ENCODE measurements at places on chromosomes 2 and 18.
A peak's percentile ranks its signal among the peaks of the same experiment; 100 is the strongest.

DNA sequence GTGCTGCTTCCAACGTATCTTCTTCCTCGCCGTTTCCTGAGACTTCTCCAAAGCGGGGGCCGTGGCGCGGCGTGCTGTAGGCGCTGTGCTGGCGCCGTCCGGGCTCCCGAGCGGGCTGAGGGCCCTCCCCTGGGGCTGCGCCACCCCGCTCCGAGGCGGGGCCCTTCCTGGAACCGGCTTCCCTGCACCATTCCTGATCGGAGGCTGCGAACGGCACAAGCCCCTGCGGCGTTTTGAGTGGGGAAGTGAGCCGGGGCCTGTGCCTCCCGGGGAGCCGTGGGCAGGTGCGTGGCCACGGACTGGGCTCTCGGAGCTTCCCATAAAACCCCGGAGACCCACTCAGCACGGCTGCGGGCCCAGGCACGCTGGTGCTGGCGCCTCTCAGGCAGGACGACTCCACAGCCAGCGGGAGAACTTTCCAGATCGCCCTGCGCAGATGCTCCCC is 74.7 kb downstream of the PSMG2 start:
- DNase-seq = no peak

GRCh38 chr2:95115418-95115817 is 6.2 kb downstream of the MRPS5 start:
- peak; percentile 61 for DNase-seq

- no peak for DNase-seq
Observed at GRCh38 chr2:10977003-10977402, 65.3 kb downstream of the KCNF1 start.

GRCh38 chr2:9286554-9287399 is 80.2 kb downstream of the ASAP2 start:
- DNase-seq = no peak

- no peak for DNase-seq
Observed at GRCh38 chr18:36451454-36452251, 154.1 kb downstream of the FHOD3 start.

DNA sequence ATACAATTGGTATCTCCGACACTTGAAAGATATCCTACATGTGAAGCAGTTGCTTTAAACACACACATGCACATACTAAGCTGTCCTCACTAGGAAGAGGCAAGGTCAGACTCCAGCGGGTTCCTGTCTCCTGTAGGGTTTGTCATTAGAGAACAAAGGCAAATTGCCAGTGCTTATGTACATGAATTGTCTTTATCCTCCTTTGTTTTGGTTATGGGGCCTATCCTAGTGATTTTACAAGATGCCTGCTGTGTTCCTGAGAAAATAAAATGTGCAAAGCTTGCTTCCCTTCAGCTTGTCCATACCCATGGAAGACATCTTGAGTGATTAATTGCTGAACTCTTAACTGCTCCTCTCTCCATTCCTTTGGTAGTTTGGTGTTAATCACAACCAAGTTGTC is 86.7 kb upstream of the SLC39A10 start:
- no peak for DNase-seq

DNA sequence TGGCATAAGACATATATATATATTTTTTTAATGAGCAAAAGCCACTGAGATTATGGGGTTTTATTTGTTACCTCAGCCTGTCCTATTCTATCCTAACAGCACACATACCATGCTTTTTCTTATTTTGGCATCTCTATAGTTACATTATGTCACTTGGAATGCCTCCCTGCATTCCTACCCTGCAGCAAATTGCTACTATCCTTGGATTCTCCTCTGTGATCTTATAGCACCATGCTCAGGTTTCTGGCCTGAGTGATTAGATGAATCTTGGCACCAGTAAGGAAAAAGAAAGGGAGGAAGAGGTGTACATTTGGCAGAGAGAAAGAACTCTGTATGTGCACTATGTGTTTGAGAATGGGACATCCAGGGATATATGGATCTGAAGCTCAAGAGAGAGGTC is 86.3 kb upstream of the PELI1 start:
- no peak for DNase-seq

- DNase-seq = peak; percentile 70
Observed at GRCh38 chr18:61239051-61239450, 94.2 kb upstream of the CDH20 start.

DNA sequence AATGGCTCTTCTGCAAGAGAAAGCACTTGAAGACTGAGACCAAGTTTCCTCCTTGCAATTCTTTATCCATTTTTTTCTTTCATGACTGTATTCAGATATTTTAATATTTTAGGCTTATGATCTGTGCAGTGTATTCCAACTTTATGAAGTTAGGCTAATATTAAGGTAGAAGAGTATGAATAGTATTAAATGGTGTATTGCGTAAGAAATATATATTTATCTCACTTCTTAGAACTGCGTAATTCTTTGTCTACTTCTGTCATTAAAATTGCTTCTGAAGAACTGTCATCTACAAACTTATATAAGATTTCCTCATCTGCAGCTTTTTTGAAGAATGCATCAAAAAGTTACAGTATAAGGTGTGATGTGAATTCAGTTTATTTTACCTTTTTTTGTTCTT is 183.2 kb downstream of the DLGAP1 start:
- no peak for DNase-seq

DNA sequence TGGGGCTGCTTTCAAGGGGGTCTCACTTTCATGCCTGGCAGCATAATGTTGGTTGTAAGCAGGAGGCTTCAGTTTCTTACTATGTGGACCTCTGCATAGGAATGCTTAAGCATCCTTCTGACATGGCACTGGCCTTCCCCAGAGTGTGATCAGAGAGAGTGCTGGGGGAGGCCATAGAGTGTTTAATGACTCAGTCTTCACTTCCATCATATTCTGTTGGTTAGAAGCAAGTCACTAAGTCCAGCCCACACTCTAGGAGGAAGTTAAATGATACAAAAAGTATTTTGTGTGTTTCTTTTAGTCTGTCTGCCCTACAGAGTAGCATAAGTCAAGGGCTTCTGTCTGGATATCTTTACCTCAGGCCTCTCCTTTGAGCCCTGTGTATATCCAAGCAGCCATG is 64.9 kb downstream of the GALNT1 start:
- DNase-seq = no peak

GRCh38 chr2:170371231-170371998 is 193.5 kb downstream of the MYO3B start:
- DNase-seq = no peak

- DNase-seq = no peak
Observed at GRCh38 chr2:3532941-3533340, 13.6 kb upstream of the ADI1 start.

DNA sequence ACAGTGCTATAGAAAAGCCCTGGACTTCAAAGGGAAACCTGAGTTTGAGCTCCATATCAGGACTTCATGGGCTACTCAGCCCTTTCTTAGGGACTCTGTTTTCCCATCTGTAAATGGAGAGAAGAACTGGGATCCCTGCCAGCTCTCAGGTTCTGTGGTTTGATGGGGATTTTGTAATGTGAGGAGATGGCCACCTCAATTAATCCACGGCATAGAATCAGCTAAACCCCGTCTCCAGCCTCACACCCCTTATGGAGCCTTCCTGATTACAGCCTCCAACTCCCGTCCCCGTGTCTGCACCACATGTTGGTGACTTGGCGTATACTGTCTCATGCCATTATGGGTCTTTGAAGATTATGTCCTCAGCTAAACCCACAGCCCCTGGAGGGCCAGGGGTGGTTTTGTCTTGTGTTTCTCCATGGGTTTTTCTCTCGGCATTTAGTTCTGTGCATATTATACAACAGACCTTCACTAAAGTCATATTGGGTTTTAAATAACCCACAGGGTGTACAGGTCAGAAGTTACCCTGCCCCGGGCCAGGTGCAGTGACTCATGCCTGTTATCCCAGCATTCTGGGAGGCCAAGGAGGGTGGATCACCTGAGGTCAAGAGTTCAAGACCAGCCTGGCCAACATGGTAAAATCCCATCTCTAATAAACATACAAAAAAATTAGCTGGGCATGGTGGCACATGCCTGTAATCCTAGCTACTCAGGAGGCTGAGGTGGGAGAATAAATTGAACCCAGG is 63.8 kb upstream of the PPP1CB start:
- no peak for DNase-seq

- DNase-seq = no peak
Observed at GRCh38 chr2:207810200-207810788, 40.6 kb upstream of the FZD5 start.

- DNase-seq = no peak
Observed at GRCh38 chr18:27400001-27400400, 214.9 kb upstream of the CHST9 start.

DNA sequence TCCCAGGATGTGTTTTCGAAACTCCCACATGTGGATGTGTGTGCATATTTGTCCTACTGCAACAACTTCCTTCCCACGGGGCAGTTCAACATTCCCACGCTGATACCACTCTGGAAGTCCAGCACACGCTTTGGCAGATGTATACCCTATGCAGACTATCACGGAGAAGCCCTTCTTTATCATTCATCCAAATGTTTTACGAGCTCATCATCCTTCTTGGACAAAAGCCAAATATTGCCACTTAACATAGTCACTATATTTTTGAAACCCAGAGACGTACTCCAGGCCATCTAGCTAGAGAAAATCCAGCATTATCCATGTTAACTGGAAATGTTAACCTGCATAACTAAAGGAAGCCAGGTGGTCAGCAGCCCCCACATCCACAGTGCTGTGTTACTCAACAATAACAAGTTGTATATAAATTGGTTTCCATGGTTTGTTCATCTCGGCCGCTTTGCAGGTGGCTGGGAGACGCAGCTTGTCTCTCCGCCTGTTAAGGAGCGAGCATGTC is 131.5 kb downstream of the ZNF532 start:
- peak; percentile 18 for DNase-seq

DNA sequence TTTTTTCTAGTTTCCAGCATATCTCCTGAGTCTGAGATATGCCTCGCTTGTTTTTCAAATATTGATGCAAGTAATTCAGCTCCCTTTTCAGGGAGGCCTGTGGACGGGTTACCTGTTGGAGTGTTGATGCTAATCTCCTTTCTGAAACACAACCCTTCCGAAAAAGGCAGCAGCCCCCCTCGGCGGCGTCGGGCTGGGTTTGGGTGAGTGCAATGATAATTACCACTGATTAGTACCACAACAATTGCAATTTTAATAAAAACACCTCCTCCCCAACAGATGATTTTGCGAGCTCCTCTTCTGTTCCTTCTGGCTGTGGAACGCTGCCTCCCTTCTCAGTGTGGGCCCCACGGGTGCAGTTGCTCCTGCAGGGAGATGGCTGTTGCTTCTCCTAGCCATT is 66.3 kb downstream of the PTGR3 start:
- DNase-seq = no peak

GRCh38 chr2:228064024-228064423 is 117.5 kb downstream of the SPHKAP start:
- no peak for DNase-seq

DNA sequence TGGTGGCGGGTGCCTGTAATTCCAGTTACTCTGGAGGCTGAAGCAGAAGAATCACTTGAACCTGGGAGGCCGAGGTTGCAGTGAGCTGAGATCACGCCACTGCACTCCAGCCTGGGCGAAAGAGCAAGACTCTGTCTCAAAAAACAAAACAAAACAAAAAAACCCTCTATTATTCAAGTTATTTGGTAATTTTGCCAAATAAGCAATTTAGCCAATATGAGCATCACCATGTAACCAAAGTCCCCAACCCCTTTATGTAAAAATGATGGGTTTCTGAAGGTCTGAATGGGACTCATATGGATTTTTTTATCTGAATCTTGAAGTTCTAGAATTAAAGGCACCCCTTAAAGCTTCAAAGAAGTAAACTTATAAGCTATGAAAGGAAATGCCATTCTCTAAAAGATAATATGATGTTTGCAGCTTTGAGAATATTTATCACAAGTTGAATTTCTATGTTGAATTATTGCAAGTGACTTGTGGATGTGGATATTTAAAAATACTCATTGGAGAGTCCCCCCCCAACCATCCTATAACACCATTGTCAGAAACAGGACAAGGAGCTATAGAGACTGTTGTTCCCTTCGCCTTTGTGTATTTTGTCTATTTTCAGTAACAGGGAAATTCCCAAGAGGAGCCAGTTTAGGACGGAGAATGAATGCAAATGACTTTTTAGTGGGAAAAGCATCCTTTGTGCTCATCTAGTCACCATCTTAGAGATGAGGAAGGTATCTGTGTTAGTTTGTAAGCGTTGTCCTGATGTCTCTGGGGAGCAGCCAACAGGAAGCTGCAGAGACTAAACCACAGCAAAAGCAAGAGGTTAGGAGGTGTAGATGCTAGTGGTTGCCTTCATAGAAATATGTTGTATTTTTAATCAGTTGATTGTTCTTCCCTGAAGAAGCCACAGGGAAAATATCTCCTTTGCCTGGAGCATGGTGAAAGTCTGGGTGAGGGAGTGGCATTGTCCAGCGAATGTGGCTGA is 68.3 kb downstream of the TET3 start:
- no peak for DNase-seq

- no peak for DNase-seq
Observed at GRCh38 chr2:26008851-26009566, 24.9 kb upstream of the RAB10 start.

- DNase-seq = no peak
Observed at GRCh38 chr2:8219631-8220355, 462.1 kb upstream of the ID2 start.

- DNase-seq = no peak
Observed at GRCh38 chr18:54777118-54777791, 51.0 kb upstream of the RAB27B start.

- no peak for DNase-seq
Observed at GRCh38 chr2:128467321-128467969, 148.8 kb upstream of the HS6ST1 start.

- DNase-seq = peak; percentile 98
Observed at GRCh38 chr18:43279015-43279744, 1.9 kb upstream of the SYT4 start.

GRCh38 chr2:138356178-138356577 is 145.4 kb upstream of the SPOPL start:
- DNase-seq = no peak

DNA sequence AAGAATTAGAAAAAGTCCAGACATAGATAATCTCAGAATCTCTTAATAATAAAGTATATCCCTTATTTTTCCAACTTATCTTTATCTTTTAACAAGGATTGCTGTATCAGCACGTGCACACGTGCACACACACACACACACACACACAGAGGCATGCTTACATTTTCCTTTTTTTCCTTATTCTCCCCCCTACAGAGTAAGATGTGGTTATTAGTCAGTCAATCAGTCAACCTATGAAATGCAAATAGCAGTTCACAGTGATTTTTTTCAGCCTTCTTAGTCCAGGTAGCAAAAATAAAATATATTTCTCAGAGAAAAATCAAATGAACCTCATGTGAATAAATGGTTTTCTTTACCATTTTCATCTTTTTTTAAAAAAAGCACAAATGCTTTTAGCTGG is 506.2 kb upstream of the SLC39A10 start:
- no peak for DNase-seq

GRCh38 chr2:64568836-64569235 is 44.7 kb downstream of the AFTPH start:
- no peak for DNase-seq

- no peak for DNase-seq
Observed at GRCh38 chr2:140178234-140178633, 1398.0 kb upstream of the NXPH2 start.
